Activated CD4-positive, alpha-beta memory T cell treated with anti-CD3 and anti-CD28 coated beads, Interleukin-2, amount 10 ng/mL, durations not matched to agents 7 days and 5 days (primary cell): ENCODE measurements at places on chromosomes 4 and X. TPM values are rescaled to one million over a fixed set of nuclear protein-coding genes. Genes with fewer than 3 reads are reported as not detected.
A peak's percentile ranks its signal among the peaks of the same experiment; 100 is the strongest.

GRCh38 chr4:114132830-114133229, 153.4 kb upstream of the ARSJ start:
- H3K4me1 ChIP-seq, result no peaks in the 10 kb centered on the region
- H3K4me3 ChIP-seq, result no peak overlapping the region
- no peak overlapping the region for H3K27ac ChIP-seq
- peaks cover 1% of the 10 kb centered on the region for H3K27me3 ChIP-seq

Gene DIPK2B
- total RNA-seq, result not detected

Gene SH3RF1
- total RNA-seq, result not detected

- H3K4me3 ChIP-seq, result no peak overlapping the region
- no peak for DNase-seq
- no peaks in the 10 kb centered on the region for H3K36me3 ChIP-seq
- no peaks in the 10 kb centered on the region for H3K27me3 ChIP-seq
- H3K27ac ChIP-seq, result no peak overlapping the region
- H3K4me1 ChIP-seq, result no peaks in the 10 kb centered on the region
These were observed 1018.8 kb upstream of the HS3ST1 start for GRCh38 chr4:12447451-12447850.

DNA sequence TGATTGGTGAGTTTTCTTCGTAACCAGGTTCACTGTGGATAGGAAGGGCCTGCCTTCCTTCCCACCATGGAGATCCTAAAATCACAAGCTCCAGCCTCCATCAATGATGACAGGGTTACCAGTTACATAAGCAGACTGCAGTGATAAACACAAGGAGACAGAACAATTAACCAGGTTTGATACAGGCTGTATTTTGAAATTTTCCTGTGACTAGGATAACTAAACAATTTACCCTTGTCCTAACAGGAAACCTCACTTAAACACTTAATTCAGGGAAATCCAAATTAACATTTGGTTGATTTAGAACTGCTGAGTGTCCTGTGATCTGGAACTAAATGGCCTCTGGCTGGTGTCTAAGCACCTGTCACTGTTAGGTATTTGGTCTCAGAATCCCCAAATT, 3.1 kb upstream of the SLC9B2 start:
- no peak for DNase-seq
- H3K4me3 ChIP-seq, result no peak overlapping the region
- no peaks in the 10 kb centered on the region for H3K27me3 ChIP-seq

- no peaks in the 10 kb centered on the region for H3K27me3 ChIP-seq
- no peak overlapping the region for H3K4me3 ChIP-seq
- H3K36me3 ChIP-seq, result no peaks in the 10 kb centered on the region
- no peak for DNase-seq
These were observed 28.1 kb downstream of the ADAM29 start for GRCh38 chr4:174946246-174946645.

GRCh38 chrX:4656419-4656818, 943.0 kb upstream of the PRKX start:
- no peak overlapping the region for H3K27ac ChIP-seq
- DNase-seq, result no peak
- H3K36me3 ChIP-seq, result no peaks in the 10 kb centered on the region

DNA sequence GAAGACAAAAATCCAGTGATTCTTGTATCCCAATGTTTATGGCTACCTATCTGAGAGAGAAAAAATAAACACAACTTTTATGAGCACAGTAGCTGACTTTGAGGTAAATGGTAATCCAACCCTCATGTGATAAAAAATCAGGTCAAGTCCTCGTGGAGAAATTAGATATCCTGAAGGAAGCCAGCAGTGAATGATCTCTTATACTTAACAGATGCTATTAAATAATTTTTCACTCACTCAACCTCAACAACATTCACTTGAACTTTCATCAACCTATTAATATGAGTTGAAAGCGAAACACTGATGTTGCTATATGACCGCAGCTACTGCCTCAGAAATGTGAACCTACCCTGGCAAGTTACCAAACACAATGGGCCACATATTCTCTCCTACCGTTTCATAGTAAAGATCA, 105.4 kb downstream of the GPC3 start:
- no peak overlapping the region for H3K4me3 ChIP-seq
- H3K36me3 ChIP-seq, result no peaks in the 10 kb centered on the region
- DNase-seq, result no peak
- no peak overlapping the region for H3K27ac ChIP-seq
- H3K4me1 ChIP-seq, result no peaks in the 10 kb centered on the region
- peaks cover 2% of the 10 kb centered on the region for H3K27me3 ChIP-seq

GRCh38 chr4:5041699-5042098, 9.6 kb upstream of the STK32B start:
- H3K4me3 ChIP-seq, result no peak overlapping the region
- H3K36me3 ChIP-seq, result no peaks in the 10 kb centered on the region
- H3K27me3 ChIP-seq, result peaks cover 5% of the 10 kb centered on the region
- DNase-seq, result no peak

DNA sequence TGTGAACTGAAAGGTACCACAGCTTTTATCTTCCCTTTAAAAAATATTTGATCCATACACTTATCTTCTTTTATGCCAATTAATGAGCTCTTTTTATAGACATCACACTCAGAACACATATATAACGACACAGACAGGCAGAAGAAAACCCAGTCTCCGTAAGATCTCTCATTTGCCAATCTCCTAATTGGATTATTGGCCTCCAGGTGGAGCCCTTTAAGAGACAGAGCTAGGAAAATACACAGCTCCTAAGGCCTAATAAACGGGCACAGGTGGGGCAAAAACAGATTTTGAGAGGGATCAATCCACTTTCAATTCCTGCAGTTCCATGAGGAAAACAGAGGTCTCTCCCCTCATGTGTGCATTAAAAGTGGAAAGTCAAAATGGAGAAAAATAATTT, 1495.4 kb downstream of the RPA4 start:
- H3K36me3 ChIP-seq, result no peaks in the 10 kb centered on the region
- no peak for DNase-seq
- no peaks in the 10 kb centered on the region for H3K4me1 ChIP-seq
- no peak overlapping the region for H3K27ac ChIP-seq
- no peak overlapping the region for H3K4me3 ChIP-seq
- no peaks in the 10 kb centered on the region for H3K27me3 ChIP-seq

DNA sequence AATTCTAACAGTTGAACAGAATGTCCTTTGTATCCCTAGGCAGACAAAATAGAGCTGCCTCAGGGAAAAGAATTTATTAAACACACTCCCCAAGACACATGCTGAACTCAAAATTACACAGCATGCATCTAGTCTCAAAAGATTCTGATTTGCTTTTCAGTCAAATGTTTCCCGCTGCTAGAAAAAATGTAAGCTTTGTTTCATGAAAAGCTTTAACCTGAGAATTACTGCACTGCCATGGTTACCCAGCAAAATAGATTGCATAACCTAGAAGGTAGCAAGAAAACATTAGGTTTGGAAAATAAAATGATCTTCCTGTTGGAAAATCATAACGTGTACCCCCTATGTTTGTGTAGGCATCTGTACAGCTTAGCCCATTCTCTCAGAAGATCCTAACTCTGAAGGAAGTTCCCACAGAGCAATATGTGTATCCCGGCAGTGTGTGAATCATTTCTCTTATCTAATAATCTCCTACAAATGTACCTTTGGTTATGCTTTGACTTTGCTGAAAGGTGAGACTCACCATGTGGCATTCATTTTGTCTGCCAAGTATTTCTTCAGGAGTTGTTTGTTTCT, 646.9 kb downstream of the STPG2 start:
- H3K27ac ChIP-seq, result no peak overlapping the region
- no peaks in the 10 kb centered on the region for H3K4me1 ChIP-seq
- no peaks in the 10 kb centered on the region for H3K36me3 ChIP-seq
- DNase-seq, result no peak

Gene PPA2
- total RNA-seq, result 54.6 TPM

Gene USP26
- total RNA-seq, result not detected

DNA sequence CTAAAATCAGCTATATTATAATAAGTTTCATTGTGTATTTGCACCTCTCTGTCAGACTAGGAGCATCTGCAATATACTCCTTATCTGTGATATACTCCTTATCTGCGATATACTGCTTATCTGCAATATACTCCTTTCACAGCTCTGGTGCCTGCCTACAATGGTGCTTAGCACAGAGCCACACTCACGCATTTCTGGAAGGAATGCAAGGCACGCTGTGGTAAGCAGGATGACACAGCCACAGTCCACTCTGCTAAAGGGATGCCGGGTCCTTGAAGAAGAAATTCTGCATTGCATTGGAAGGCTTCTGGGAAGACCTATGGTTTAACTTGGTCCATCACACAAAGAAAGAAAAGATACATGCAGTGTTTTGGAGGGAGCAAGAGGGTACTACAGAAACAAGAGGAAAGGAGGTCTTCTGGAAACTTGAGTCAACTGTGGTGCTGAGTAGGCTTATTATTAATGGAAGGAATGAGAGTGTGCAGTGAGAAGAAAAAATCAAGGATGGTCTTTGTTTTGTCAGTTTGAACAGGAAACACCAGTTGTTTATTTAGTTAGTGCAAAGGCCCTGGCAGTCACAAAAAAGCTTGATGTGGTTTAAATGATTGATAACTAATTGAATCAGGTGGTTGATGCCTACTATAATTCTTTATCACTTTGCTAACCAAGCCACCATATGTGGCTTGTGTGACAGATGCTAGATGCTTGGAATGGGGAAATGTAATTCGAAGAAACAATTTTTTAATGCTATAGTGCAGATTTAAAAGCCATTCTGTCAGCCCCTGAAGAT, 342.3 kb downstream of the GRXCR1 start:
- H3K27ac ChIP-seq, result no peak overlapping the region
- no peak overlapping the region for H3K4me3 ChIP-seq
- H3K27me3 ChIP-seq, result no peaks in the 10 kb centered on the region
- no peaks in the 10 kb centered on the region for H3K36me3 ChIP-seq

Gene MAP7D2
- total RNA-seq, result 0.50 TPM

DNA sequence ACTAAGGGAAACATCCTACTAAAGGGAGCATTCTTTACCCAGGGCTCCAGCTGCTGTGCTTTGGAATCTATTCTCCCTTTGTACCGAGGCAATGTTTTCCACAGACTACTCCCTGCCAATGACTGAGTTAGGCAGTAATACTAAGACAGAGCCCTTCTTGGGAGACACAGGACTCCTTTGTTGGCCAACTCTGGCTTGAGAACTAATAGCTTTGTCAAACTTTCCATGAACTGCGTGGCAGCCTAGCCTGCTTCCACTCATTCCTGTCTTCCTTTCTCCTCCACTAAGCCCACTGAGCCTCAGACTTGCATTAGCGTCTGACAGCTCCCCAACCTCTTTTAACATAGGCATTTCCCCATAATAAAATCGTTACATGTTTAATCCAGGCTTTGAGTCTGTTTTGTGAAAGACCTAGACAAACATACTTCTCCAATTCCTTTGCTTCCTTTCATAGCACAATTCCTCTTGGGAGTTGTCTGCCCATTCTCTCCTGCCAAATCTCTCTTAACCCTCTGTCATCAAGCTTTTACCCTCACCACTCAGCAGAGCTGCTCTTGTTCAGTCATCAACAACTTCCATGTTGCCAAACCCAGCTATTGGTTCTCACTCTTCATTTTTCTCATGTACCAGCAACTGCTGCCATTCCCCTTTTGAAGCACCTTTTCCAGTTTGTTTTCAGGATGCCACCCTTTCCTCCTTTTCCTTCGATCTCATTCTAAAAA, 300.3 kb upstream of the IGFBP7 start:
- no peaks in the 10 kb centered on the region for H3K27me3 ChIP-seq
- no peaks in the 10 kb centered on the region for H3K4me1 ChIP-seq
- no peak overlapping the region for H3K27ac ChIP-seq
- DNase-seq, result no peak

DNA sequence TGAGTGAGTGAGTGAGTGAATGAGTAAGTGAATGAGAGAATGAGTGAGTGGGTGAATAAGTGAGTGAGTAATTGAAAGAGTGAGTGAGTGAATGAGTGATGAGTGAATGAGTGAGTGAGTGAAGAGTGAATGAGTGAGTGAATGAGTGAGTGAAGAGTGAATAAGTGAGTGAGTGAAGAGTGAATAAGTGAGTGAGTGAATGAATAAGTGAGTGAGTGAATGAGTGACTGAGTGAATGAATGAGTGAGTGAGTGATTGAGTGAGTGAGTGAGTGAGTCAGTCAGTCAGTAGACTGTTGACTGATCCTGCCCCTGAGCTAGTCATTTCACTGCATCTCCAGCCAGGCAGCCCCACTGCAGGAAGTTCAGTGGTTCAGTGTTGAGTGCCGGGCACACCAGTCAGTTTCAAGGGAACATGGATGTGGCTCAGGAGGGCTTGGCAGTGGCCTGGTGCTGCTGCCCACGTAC, 228.4 kb upstream of the PSAPL1 start:
- DNase-seq, result peak; percentile 28
- H3K4me3 ChIP-seq, result no peak overlapping the region
- H3K36me3 ChIP-seq, result no peaks in the 10 kb centered on the region
- H3K27ac ChIP-seq, result no peak overlapping the region
- peaks cover 4% of the 10 kb centered on the region for H3K27me3 ChIP-seq

DNA sequence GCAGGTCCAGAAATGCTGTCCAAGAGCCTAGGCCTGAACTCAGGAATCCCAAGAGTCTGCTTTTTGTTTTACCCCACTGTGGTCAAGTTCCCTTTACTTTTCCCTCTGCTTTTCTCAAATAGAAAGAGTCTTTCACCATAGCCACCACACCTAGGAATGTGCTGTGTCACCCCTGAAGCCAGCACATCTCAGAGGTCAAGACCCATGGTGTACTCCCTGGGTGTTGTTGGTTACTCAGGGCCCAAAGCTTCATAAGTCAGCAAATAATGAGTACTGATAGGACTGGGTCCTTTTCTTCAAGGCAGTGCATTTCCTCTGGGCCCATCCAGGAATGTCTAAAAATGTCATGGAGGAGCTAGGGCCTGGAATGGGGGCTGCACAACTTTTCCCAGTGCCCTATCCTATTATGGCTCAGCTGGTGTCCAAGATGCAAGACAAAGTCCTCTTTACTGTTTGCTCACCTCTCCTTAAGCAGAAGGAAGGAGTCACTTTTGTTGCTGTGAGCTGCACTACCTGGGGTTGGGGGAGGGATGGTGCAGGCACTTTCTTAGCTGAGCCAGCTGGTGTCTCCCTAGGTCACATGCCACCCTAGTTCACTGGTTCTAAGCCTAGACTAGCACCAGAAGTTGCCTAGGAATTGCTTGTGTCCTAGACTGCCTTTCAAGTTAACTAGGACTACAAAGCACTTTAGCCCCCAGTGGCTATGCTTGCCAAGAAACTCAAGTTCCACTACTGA, 62.4 kb upstream of the RXFP1 start:
- H3K27ac ChIP-seq, result no peak overlapping the region
- no peak overlapping the region for H3K4me3 ChIP-seq
- no peaks in the 10 kb centered on the region for H3K4me1 ChIP-seq
- no peaks in the 10 kb centered on the region for H3K36me3 ChIP-seq
- H3K27me3 ChIP-seq, result no peaks in the 10 kb centered on the region

DNA sequence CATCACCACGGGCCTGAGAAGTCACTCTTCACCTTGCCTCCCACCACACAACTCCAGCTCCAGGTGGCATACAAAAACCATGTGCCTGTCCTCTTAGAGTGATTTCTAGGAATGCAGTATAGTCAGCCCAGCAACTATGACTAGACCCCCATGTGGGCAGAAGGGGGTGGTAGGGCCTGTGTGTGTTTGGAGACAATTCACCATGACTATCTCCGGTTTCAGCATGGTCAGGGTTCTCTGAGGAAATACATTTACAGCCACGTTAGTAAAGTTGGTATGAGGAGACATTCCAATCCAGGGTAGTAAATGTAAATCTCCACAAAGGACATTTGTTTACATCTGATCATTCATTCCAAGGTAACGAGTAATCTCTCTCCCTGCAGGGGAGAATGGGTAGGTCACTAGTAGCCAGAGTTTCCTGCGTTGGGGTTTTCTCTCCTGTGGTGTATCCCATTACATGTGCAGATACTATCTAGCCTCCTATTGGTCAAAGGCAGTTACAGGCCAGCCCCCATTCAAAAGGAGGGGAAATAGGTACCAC, 4.2 kb upstream of the MTMR1 start:
- DNase-seq, result no peak
- H3K4me1 ChIP-seq, result peaks cover 36% of the 10 kb centered on the region
- peaks cover 11% of the 10 kb centered on the region for H3K36me3 ChIP-seq
- H3K27me3 ChIP-seq, result no peaks in the 10 kb centered on the region
- no peak overlapping the region for H3K27ac ChIP-seq
- H3K4me3 ChIP-seq, result no peak overlapping the region
